ENCODE measurements at places on chromosomes 6 and 20.

DNA sequence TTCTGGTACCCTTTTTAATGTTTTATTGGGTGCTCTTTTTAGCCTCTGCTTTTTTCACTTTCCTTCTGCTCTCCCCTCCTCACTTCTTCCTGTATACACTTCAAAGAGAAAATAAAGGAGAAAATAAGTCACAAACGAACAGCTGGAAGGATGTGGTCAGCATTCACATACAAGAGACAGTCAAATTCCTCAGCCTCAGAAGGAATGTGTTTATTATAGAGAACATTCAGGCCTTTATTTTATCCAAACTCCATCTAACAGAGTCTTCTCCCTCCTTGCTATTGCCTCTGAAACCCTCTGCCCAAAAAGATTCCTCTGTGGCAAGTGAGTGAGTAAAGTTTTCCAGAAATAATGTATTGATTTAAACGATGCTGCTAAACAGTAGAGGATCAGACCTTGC, 490.4 kb downstream of the FRK start:
- no peak for DNase-seq

- DNase-seq, result no peak
Observed at GRCh38 chr6:42971746-42972327, 7.1 kb downstream of the PEX6 start.

GRCh38 chr20:19599200-19599599, 158.9 kb upstream of the RIN2 start:
- no peak for DNase-seq

DNA sequence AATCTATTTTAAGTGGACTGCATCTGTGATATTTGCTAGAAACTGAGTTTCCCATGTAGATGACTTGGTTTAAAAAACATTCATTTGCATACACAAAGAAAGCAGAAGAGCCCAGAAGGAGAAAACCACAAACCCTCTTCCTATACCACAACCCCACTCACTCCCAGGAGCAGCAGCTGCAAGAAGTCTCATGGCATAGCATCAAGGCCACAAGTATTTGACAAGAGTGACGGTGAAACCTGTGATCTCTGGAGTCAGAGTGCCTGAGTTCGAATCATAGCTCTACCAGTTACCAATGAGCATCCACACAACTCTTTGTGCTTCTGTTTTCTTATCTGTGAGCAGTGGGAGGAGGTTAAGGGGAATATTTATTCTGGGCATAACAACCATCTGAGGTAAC, 44.7 kb upstream of the SIRPG start:
- DNase-seq, result no peak

- DNase-seq, result no peak
Observed at GRCh38 chr20:16132036-16132798, 441.0 kb downstream of the KIF16B start.

- no peak for DNase-seq
Observed at GRCh38 chr6:32271429-32271828, 47.6 kb upstream of the NOTCH4 start.

GRCh38 chr6:116030770-116031169, 29.9 kb downstream of the FRK start:
- no peak for DNase-seq

GRCh38 chr6:125773387-125774341, 17.1 kb upstream of the NCOA7 start:
- no peak for DNase-seq

DNA sequence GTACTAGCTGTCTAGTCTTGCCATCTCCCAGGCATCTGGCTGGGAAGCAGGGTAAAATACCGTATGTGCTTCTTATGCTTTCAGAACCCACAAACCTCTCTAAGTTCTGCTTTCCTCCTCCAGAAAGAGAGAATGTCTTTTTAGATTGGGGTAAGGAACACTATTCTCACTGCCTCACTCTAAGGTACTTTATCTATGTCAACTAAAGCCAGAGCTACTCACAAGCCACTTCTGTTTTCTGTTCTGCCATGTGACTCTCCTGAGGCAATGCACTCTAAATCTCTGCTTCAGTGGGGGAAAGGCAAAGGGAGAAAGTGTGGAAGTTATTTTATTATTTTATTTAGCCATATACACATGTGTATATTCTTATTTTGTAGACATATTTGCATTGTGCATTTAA, 15.6 kb downstream of the MEP1A start:
- DNase-seq, result no peak

DNA sequence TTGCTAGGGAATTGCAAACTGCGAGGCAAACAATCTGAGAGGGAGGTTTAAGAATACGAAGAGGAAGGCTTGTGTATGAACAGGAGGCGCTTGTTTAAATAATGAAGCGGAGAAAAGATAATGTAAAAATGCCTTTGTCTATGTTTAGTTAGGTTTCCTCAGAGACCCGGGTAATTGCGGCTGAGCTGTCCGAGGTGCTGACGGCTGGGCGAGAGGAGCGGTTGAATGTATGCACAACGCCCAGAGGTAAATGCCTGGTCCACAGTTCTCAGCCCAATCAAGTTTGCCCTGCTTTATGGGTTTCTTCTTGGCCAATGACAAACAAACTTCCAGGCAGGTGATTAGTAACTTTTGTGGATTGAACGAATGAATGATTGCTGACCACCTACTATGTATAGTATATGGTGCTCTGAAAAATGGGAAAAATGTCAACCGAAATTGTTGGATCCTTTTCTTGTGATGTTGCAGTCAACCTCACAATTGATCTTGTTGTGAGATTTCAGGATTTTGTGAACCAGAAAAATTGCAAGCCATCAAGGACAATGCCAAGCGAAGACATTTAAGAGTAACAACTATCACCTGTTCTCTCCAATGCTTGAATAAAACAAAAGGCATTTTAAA, 38.3 kb upstream of the SLC32A1 start:
- peak; percentile 17 for DNase-seq

DNA sequence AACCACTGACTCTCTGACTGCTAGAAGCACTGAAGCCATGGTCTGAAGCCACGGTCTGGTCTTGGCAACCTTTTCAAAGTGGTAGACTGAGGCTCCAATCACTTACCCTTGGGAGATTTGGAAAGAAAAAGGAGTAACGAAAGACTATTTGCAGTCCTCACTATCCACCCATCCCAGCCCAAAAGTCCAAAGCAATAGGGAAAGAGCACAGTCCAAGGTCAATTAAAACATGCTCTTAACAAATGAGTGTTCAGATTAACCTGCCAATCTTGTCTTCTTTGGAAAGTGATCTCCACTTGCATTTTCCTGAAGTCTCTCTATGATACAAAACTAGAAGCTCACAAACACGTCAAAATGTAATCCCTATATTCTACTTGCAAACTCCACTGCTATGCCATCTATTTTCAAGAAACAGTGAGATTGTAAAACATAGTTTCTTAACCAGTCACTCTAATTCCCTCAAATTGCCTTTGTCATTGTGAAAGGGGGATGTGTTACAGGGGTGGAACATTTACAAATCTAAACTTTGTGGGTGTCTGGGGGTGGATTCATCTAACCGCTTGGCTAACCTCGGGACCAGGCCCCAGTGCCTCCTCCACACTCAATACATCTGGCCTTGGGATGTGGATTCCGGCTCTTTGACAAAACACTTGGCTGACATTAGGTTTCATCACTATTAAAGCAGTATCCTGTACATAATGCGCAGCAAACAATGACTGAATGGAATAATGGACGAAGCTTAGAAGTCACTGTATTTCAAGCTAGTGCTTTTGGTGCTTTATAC, 56.4 kb downstream of the B4GALT5 start:
- DNase-seq, result no peak

DNA sequence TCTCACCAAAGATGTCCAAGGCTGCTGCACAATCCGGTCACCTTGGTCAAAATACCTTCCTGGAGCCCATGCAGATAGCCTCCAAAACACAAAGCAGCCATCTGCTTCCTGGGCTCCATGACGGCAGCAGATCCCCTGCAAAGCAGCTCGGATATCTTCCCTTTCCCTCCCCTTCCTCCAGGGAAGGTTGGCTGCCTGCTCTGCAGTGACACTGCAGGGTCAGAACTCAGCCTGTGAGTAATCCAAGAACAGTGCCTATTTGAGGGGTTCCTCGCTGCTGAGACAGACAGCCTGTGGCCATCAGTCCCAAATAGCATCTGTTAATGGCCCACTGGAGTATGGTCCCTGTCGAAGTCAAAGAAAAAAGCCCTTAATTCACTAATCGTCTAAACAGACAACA, 270.8 kb downstream of the PREX1 start:
- DNase-seq, result no peak

DNA sequence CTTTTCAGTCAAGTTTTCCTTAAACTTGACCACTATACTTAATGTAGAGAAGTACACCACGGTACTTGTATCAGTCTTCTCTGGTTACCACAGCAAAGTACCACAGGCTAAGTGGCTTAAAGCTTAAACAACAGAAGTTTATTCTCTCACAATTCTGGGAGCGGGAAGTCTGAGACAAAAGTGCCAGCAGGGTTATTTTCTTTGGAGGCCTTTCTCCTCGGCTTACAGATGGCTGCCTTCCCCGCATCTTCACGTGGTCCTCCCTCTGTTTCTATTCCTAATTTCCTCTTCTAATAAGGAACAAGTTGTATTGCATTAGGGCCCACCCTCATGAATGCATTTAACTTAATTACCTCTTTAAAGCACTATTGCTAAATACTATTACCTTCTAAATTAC, 258.0 kb downstream of the PLCB1 start:
- no peak for DNase-seq

DNA sequence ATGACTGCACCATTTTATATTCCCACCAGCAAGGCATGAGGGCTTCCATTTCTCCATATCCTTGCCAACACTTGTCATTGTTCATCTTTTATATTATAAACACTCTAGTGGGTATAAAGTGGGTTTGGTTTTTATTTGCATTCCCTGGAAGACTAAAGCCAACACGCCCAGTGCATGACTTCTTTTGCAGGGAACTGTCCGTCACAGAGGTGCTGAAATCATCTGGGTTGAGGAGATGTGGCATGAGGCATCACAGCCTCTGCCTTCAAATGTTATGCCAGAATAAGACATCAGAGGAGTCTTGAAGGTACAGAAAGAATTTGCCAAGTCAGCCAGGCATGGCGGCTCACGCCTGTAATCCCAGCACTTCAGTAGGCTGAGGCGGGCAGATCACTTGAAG, 29.9 kb upstream of the FAM210B start:
- no peak for DNase-seq

GRCh38 chr6:87729965-87730719, 28.1 kb upstream of the AKIRIN2 start:
- DNase-seq, result no peak

- DNase-seq, result no peak
Observed at GRCh38 chr6:14910692-14911547, 334.9 kb upstream of the JARID2 start.

GRCh38 chr20:20513720-20514119, 145.8 kb downstream of the INSM1 start:
- DNase-seq, result no peak

DNA sequence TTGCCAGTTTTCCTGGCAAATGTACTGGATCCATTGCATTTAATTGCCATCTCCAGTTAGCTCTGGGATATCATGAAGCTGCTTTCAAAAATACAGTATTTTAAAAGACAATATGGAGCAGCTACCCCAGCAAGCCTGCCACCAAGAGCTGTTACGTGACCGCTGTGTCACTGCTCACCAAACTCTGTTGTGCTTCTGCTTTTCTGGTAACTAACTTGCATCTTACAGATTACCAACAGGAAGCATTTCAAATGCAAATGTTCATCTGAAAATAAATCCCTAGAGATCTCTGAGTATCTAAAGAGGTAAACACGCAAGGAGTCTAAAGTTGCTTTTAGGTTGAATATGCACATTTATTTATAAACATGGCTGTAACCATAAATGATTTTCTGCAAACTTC, 1008.3 kb downstream of the KIF16B start:
- DNase-seq, result no peak

GRCh38 chr20:35837577-35838195, 65.9 kb downstream of the PHF20 start:
- no peak for DNase-seq

GRCh38 chr6:106527979-106528378, 101.3 kb downstream of the RTN4IP1 start:
- DNase-seq, result no peak

GRCh38 chr6:51571168-51571567, 516.2 kb downstream of the PKHD1 start:
- DNase-seq, result no peak

DNA sequence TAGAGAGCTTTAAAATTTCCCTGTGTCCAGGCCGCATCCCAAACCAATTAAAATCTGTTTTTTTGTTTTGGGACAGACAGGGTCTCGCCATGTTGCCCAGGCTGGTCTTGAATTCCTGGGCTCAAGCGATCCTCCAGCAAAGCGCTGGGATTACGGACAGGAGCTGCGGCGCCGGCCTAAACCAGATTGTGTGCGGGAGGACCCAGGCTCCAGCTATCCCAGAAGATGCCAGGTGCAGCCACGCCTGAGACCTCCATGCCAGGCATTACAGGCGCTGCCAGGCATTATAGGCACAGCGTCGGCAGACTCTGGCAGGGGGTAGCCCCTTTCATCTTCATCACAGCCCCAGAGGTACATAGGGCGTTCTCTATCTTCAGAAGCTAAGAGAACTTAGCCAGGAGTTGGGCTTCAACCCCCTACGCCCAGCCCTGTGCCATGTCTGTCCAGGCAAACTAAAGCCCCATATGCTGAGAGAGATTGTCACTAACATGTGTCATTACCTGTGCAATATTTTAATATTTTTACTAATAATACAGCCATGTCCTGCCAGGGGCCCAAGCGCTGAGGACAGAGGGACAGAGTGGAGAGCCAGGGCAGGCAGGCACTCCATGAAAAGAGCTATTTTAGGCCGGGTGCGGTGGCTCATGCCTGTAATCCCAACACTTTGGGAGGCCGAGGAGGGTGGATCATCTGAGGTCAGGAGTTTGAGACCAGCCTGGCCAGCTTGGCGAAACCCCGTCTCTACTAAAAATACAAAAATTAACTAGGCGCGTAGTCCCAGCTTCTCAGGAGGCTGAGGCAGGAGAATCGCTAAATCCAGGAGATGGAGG, 9.8 kb upstream of the GRM4 start:
- DNase-seq, result no peak

DNA sequence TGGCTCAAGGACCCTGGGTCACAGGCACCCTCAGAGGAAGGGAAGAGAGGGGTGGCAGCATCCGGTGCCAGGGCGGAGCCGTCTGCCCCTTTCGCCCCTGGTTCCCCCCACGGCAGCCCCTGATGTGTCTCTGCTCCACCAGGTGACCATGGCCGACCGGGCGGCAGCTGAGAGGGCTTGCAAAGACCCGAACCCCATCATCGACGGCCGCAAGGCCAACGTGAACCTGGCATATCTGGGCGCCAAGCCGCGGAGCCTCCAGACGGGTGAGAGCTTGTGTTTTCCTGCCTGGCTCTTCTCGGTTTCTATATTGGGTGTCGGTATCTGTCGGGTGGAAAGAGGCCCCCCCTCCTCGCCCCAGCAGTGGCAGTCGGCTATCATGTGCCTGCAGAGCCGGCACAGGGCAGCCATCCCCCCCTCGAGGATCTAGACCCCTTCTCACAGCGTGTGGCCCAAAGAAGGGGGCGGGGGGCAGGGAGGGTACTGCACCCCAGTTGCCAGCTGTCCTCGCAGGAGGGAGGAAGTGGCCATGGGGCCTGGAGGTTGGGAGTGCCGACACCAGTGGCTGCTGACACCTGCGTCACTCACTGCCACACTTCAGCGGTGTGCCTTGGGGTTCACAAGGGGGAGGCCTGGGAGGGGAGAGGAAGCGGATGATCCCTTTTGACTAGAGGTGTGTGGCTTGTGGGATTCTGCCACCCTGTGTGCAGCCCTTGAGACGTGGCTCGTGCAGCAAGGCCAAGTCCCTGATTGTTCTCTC, 1.5 kb downstream of the RBM38 start:
- peak; percentile 46 for DNase-seq
